HuH-7.5 (cell line): ENCODE measurements at places on chromosomes 4 and X.

DNA sequence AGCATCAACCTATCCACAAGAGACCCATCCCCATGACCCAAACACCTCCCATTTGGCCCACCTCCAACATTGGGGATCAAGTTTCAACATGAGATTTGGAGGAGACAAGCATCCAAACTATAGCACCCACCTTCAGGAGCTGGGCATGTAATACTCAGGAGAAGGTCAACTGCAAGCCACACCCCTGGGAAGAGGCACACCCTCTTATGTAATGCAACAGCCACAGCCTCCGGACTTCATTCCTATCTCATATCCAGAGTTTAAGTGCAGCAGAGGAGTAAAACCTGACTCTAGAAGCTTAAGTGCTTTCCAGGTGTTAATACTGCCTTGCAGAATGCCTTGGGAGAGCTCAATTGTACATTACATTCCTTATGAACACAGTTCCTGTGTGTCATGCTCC is 197.4 kb downstream of the PTTG2 start:
- DNase-seq, result peak; percentile 40

DNA sequence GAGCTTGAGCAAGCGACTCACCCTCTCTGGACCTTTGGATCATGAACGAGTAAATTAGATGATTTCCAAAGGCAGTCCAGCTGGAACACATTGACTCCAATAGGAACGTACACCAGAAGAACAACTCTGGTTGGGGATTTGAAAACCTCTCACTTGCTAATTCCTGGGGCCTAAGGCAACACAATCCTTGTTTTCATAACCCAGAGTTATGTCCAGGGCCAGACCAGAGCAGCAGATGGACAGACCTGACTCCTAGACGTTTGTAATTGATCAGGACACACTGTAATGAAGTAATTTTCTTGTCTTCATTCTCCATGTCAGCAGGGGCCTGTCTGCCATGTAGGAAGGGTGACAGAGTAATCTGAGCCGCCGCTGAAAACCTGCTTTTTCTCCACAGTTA is 283.9 kb downstream of the IDS start:
- no peak for DNase-seq

DNA sequence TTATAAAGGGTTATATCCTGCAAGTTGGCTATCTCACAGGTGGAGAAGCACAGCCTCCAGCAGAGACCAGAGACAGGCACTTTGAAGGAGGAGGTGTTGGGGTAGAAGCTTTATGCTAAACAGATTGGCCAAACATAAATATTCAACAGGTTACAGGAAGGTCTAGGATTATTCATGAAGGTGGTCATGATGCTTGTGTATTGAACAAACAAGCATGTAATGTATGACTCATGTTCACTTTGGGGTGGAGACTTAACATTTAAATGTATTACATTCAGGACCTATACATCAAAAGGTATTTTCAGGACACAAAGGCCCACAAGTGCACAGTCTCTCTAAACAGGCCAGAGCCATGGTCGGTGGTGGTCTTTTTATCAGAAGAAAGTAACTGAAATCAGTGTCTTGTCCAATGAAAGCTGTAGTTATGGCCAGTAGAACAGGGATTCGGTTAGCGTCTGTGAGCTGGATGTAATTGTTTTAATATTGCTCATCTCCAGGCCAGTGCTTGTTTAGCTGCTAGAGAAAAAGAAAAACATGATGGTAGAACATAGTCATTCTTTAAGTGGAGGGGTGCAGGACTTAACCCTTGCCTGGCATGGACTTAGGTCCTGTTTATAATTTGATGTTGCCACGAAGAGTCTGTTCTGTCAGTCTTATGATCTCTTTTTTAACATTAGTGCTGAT is 555.2 kb upstream of the PCDH10 start:
- no peak for DNase-seq

DNA sequence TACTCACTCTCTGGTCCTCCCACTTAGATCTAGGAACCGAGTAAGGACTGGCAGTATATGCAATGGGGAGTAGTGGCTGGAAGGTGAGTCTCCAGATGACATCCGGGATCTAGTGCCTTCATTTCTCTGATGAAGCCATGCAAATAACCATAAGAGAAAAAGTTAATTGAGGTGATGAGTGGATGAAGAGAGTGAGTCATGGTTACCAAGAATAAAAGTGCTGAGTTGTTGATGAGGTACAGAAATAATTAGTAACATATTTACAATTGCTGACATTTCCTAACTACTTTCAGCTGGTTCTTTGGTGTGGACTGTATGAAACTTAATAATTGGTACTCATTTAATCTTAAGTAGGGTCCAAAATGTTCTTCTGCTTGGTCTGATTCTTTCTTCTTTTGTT is 146.7 kb upstream of the PITX2 start:
- no peak for DNase-seq

GRCh38 chr4:142566243-142566642 is 279.9 kb downstream of the INPP4B start:
- no peak for DNase-seq

GRCh38 chrX:71619193-71619592 is 882 bp upstream of the CXCR3 start:
- DNase-seq, result no peak

DNA sequence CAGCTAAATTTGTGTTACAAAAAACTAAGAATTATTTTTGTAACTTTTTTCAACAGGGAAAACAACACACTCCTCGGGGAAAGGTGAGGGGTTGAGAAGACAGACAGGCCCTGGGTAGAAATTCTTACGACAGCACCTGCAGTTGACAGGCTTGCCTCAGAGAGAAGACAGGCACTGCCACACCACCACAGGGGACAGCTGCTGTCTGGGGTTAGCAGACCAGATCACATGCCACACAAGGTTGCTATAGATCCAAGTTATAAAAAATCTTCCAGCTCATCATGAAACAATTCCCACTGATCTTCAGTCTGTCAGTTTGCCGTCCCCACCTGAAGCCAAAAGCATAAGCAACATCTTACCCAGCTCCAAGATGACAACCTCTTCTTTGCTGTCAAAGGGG is 143.2 kb upstream of the ZCCHC13 start:
- DNase-seq, result no peak

GRCh38 chrX:40945361-40945713 is 139.9 kb upstream of the USP9X start:
- peak; percentile 29 for DNase-seq

- DNase-seq, result no peak
Observed at GRCh38 chr4:150176547-150176946, 98.3 kb downstream of the DCLK2 start.

DNA sequence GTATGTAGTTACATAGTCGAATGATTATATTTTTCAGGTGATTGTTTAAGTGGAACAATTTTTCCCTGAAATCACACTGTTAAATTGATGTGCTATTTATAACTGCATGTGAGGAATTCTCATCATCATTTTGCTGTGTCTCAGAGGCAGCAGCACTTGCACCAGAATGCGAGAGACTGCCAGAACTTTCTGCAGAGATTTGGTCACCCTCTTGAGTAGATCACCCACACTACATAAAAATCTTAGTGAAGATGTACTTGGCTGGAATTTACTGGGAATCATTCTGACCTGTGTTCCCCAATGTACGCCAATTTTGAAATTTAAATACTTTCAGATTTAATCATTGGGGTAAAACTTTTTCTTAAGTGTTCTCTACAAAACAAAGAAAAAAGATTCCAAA is 5.4 kb downstream of the UGT2B4 start:
- DNase-seq, result no peak

GRCh38 chr4:154452798-154453346 is 38.7 kb downstream of the DCHS2 start:
- no peak for DNase-seq

- DNase-seq, result no peak
Observed at GRCh38 chrX:132821974-132822633, 136.3 kb downstream of the HS6ST2 start.

DNA sequence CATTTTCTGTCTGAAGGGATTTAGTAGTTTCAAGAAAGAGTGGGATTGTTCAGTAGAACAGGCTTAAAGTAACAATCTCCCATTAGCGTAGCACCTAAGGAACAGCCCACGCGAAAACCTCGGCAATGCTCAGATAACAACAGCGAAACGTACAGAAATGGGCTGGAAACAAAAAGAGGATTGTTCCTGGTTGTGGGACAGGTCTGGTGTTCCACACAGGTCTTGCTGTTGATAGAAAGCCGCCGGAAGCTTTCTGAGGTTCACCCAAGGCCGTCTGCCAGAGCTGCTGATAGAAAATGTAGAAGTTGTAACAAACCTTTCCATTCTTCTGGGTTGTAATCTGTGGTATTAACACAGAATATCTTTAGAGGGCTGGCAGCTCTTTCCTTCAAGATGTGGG is 69.4 kb upstream of the CLCN4 start:
- no peak for DNase-seq

GRCh38 chr4:5422195-5422594 is 286.2 kb downstream of the EVC2 start:
- no peak for DNase-seq

GRCh38 chr4:1250921-1251772 is 2.2 kb upstream of the CTBP1 start:
- no peak for DNase-seq

DNA sequence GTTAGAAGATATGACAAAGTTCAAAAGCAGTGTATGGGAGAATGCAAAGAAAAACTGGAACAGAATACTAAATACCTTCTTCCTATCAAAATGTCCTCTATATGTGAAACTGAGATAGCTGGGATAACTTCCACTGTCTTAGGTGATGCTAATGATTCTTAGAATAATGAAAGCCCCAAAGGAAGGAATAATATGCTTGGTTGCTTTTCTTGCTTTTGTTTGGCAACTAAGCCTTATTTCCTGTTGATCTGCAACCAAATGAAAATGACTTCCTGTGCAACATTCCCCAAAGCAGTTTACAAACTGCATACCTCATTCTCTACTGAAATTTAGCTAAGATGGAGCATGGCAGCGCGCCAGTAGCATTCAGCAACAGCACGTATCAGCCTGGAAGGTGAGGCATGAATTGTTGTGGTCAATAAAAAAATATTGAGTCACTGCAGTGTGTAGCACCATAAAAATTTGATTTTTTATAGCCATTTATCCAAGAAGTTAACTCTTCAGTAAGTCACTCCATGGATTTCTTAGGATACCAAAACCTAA is 18.7 kb downstream of the NDNF start:
- DNase-seq, result no peak

DNA sequence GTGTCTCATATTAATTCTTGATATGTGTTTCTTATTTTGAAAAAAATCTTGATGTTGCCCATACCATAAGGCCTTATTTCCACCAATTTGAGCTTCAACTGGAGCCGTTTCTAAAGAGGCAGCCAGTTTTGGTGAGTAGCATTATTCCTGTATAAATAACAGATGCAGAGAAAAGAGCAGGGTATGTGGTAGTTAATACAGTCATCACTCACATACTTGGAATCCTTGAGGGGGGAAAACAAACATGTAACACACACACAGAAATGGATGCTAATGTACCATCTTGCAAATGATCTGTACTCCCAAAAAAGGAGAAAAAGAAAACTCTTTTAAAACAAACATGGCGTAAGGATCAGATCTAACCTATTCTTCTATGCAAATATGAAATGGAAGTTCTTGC is 389.7 kb downstream of the GPM6A start:
- DNase-seq, result no peak

GRCh38 chrX:4129626-4130025 is 416.2 kb upstream of the PRKX start:
- DNase-seq, result no peak

DNA sequence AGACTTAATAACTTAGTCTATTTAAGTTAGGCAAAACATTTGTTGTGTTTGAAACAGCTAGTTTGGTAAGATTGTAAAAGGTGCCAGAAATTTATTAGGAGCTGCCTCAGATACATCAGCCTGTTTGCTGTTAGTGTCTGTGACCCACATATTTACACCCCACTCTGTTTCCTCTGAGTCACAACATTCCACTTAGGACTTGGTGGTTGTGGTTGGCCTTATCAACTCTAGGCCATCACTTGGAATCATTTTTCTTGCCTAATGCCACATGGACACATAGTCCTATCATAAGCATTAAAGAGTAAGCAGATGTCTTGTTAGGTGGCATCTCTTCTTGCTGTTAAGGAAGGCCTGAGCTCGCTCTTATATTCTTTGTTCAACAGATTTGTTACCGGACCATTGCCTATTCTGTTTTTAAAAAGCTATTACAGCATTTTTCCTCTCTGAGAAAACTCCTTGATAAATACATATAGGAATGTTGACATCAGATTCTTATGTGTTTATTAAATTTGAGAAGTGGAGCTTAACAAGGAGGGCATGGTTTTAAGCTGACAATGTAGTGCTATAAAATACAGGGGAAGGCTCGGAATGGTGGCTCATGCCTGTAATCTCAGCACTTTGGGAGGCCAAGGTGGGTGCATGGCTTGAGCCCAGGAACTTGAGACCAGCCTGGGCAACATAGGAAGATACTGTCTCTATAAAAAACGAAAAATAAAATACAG is 51.2 kb upstream of the PGRMC2 start:
- DNase-seq, result no peak

GRCh38 chr4:90816754-90817153 is 689.6 kb downstream of the CCSER1 start:
- DNase-seq, result no peak

DNA sequence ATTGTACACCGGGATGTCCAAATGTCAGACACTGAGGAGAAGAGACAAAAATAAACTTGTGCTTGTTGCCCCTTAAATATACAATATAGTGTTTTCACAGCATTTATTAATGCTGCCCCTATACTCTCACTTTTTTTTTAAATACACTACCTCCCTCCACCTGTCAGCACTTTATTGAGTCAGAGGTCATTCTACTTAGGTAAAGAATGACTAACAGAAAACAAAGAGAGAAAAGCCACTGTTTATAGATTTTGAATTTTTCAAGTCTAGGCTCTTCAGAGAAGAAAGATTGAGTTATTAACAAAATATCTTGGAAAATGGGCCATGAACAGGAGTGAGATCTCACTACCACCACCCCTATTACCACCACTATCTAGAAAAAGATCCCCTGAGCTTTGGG is 58.1 kb downstream of the NIPAL1 start:
- no peak for DNase-seq

DNA sequence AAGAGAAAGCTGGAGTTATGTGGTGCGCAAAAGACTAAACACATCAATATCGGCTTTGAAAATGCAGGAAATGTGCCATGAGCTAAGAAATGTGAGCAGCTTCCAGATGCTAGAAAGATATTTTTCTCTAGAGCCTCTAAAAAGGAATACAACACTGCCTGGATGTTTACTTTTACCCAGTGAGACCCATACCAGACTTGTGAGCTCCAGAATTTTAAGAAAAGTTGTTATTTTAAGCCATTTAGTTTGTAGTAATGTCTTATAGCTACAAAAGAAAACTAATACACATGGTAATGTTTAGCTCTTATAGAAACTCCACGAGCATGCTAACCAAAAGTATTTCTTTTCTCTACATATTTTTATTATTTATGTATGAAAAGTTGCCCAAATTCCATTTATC is 1389.4 kb downstream of the C4orf33 start:
- no peak for DNase-seq

GRCh38 chrX:148271263-148271662 is 229.2 kb upstream of the AFF2 start:
- no peak for DNase-seq
